ENCODE measurements at places on chromosomes 16 and 17.

DNA sequence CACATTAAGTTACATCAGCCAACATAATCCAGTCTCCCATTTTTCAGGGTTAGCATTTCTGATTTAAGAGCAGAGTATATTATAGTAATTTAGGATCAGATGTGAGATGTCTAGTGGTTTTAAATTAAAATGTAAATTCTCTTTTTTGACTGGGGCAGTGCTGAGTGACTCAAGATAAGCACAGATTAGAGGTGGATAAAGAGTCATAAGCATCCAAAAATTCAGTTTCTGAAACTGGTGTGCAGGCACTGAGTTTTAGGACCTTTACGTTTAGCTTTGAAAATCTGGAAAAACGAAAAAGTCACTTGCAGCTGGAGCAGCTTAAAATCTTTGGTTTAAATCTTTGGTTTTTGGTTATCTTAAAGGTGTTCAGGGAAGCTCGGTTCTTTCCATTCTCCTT, 190.7 kb downstream of the FTO start:
- DNase-seq = no peak

DNA sequence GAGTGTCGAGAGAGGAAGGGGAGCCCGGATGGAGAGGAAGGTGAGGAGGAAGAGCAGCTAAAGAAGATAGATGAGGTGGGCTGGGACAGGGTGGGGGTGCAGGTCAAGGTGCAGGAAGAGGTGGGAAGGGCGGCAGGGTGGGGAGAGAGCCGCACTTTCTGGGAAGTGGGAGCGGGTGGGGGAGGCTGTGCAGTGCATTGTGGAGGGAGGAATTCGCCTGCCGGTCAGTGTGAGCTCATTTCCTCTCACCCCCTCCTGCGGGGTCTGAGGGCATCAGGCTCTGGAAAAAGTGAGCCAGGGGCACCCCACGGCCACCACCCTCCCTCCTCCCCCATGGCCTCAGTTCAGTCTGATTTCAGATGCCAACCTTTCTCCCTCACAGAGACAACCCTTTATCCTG, 2.5 kb upstream of the ARHGAP23 start:
- DNase-seq = no peak

DNA sequence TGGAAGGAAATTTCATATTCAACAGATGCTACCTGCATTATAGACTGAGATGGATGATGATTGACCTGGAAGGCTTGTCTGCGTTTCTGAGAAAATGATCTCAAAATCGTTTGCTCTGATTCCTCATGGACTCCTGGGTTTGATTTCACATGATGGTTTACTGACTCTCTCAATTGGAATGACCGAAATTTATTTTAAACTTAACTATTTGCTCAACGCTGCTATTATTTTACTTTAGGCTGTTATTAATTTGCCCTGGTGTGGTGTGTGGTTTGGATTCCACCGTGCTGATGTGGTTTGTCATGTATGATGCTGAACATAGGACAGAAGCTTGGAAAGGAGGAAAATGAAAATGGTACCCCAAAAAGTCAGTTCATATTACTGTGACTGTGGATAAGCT, 37.3 kb upstream of the ELAC2 start:
- no peak for DNase-seq

- DNase-seq = no peak
Observed at GRCh38 chr16:59540621-59541020, 806.5 kb upstream of the GOT2 start.

DNA sequence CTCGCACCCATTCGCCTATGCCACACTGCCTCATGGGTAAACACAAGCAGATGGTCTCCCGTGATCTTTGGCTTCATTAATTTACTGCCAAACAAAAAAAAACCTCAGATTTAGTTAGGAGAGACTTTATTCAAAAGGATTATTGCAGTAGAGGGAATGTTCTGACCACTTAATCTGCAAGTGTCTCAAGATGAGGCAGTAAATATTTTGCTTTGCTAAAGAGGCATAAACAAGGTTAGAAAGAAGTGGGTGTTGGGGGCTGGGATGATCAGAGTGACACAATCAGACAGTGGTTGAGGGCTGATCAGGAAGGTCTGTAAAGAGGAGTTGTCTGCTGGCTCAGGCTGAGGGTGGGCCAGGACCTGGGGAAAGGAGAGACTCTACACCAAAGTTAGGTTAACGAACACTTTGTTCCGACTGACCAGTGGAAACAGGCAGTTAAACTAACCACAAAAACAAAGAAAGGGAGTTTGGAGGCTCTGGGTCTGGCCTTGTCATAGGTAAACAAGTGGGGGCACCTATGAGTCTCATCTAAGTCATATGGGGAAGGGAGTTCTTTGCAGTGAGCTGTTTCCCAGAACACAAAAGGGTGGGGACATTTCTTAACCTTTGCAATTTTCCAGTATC, 28.5 kb downstream of the HSD17B2 start:
- DNase-seq = no peak

GRCh38 chr17:8799570-8800212, 526 bp upstream of the MFSD6L start:
- no peak for DNase-seq

Measured in NCI-H524 (cell line).